Stimulated activated CD4-positive, alpha-beta T cell treated with anti-CD3 and anti-CD28 coated beads, TNF-alpha, amount 100 ng/mL, for 48 hours (primary cell): ENCODE measurements at places on chromosomes 2 and 18.
A peak's percentile ranks its signal among the peaks of the same experiment; 100 is the strongest.

DNA sequence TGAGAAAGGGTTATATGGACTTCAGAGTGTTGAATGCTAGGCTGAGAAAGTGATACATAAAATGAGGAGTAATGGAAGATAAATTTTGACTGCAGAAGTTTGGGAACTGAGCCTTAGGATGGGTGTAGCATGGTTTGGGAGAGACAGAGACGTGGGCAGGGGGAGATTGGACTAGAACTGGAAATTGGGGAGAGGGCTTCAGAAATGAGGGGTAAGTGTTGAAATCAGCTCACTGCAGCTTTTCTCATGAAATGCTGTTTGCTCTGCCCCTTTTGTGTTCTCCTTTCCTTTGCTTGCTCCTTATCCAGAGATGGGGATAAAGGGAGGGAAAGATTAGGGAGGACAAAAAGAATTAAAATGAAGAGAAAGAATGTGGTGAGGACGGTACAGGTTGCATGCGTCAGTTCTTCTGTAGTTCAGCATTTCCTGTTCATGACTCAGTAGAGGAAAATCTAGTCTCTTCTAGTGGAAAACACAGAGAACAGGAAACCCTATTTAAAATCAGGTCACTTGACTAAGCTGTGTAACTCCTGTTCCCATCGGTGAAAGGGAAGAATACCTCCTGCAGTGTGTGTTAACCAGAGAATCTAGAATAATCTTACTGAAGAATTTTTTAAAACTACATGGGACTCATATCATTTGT lies 105.6 kb downstream of the CRIM1 start:
- no peak for DNase-seq

DNA sequence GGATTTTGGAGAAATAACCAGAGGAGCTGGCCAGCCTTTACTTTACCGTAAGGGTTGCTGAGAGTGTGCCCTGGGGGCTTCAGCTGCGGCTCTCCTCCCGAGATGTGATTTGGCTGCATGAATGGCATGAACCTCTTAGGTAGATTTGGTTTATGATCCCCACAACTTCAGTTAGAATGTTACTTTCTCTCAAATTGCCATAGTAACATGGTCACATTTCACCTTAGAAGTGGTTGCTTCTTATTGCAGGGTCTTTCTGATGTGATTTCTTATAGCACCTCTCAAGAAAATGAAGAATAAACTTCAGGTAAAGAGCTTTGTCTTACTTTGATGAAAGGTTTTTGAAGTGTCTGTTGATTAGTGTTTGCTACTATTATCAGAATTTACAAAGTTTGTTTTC lies 5.6 kb downstream of the PLCL1 start:
- no peak for DNase-seq

- DNase-seq = no peak
Observed at GRCh38 chr2:208134928-208135586, 5.4 kb upstream of the CRYGC start.

DNA sequence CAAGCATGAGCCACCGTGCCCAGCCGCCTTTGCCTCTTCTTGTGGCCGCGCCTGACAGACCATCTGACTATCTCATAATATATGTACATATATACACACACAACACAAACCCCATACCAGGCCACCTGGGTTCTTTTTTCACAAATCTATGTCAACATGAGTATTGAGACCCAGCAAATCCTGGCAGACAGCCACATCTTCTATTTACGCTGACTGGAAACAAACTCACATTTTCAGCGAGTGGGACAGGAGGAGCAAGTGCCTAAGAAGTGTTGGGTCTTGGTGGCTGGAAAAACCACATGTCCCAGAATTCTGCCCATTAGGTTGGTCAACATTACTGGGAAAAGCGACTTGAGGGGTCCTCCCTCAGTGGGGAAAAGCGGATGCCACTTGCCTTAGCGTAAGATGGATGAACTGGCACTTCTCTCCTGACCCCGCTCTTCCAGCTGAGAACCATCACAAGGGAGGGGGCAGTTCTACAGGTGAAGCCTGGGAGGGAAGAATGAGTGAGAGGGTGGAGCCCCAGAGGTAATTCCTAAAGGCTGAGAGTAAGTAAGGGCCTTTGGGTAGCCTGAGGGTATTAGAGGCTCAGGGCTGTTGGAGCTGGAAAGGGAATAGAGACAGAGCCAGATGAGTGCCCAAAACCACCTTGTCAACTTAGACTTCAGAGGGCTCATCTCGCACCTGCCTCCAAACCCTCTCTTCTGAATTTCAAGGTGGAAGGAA lies 1.9 kb downstream of the SCYGR3 start:
- DNase-seq = no peak

- no peak for DNase-seq
Observed at GRCh38 chr2:231335591-231335990, 59.9 kb upstream of the B3GNT7 start.

DNA sequence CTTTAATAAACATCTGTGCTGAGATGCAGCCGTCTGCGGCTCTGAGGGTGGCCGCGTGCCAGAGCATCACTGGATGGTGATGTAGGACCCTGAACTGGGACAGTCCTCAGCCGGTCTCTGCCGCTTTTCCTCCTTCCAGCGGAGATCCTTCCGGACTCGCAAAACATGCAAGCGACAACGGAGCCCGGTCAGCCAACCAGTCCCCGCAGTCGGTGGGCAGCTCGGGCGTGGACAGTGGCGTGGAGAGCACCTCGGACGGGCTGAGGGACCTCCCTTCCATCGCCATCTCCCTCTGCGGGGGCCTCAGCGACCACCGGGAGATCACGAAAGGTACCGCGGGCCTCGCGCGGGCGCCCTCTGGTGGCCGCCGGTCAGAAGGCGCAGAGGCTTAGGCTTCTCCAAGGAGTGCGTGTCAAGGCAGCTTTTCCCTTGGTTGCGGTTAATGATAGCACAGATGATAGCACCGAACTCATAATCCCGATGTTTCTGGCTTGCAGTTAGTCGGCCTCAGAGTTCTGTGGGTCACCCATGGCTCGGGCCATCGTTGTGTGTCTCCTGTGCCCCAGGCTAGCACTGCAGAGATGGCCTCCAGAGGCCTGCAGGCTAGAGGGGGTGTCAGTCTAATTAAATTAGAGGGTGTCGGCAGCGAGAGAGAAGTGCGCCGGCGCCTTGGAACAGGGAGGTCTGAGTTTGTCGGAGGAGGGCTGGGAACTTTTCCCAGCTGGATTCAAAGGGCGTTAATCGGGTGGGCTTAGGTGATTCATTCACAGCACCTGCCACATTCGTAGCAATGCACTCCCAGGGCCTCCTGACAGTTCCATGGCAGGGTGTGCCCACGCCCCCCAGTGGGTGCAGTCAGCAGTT lies 38.5 kb downstream of the LPIN1 start:
- peak; percentile 27 for DNase-seq

DNA sequence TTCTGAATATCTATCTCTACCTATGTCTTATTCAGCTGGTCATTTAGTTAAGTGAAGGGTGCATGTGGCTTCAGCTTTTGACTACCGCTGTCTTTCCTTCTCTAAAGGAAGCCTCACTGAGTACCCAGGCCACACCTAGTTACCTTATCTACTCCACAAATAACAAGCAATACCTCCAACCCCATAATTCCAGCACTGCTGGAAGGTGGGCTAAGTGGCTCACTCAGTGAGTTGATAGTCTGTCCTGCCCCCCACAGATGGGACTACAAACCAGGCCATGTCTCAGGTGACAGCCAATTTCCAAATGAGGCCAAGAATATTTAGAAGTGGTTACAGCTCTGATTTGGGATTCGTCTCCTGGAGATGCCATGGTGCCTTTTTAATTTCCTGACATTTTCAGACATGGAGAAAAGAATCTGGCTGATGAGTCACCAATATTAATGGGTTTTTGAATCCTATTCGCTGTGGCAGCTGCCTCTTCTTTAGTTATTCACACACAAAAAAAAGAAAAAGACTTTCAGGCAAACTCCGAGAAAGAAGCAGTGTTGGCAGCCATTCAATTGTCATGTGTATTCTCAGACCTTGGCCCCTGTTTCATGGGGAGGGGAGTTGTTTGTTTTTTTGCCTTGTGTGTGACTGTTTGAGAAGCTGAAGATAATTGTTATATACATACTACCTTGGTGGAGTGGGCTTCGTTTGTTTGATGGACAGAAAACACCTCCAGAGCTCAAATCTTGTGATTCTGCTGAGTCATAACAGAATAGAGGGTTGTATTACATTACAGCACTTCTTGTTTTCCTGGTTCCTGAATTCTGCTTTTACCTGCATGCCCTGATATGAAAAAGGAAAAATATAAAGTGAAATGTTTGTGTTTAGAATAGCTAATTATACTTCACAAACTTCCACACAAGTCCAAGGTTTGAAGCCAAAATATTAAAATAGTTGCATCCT lies 64.2 kb downstream of the SCG2 start:
- no peak for DNase-seq

GRCh38 chr2:68441179-68441993 lies 25.7 kb downstream of the FBXO48 start:
- DNase-seq = peak; percentile 77

GRCh38 chr2:238299803-238300202 lies 11.4 kb upstream of the PER2 start:
- no peak for DNase-seq

- no peak for DNase-seq
Observed at GRCh38 chr2:54497763-54498680, 41.9 kb downstream of the SPTBN1 start.

DNA sequence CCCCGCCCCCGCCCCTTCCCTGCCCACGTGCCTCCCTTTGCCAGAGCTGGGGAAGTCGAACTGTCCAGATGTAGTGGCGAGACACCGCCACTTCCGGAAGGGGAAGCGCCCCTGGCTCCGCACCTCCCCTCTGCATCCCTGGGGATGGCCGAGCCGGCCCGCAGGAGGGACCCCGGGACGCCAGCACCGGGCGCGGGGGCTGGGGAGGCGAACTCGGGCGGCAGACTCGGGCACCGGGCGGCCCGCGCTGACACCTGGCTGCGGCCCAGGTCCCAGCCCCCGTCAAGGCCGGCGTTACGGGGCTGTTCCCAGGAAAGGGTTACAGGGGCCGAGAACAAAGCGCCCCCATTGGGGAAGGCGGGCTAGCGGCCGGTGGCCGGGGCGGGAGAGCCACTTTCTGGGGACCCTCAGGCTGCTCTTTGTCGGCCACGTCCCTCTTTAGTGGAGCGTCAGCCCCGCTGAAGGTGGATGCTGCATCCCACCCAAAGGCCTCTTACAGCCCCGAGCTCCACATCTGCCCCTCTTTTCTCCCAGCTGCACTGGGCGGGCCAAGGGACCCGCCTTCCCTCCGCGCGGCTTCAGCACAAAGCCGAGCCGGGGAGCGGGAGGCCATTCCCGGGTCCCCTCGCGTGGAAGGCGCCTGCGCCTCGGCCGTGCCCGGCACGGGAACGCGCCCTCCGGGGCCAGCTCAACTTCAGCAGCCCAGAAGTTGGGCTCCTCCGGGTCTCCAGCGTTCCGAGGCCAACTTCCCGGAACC lies 1.3 kb downstream of the SDC1 start:
- DNase-seq = no peak

GRCh38 chr2:126953483-126953882 lies 54.8 kb downstream of the TEX51 start:
- no peak for DNase-seq

DNA sequence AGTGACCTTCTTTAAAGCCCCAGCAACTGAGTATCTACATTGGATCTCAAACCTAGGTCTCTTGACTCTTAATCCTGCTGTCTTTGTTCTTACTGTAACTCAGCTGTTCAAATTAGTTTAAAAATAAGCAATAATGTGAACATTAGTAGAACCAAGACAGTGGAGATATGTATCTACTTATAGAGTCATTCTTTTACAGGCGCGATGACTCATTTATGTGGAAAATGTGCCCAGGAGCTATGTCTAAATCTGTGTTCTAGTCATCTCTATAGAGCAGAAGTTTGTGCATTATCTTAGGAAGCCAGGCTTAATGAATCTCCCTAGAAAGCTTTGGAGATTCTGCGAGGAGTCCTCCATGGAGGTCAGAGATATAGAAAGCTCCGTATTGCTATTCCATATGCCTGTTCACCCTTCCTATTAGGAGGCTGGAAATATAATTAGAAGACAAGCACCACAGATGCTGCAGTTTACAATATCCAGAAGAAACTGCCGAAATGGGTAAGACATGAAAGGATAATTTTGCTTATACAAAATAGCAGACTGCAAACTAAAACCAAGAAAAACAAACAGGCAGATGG lies 211.6 kb downstream of the TRIB2 start:
- peak; percentile 13 for DNase-seq

DNA sequence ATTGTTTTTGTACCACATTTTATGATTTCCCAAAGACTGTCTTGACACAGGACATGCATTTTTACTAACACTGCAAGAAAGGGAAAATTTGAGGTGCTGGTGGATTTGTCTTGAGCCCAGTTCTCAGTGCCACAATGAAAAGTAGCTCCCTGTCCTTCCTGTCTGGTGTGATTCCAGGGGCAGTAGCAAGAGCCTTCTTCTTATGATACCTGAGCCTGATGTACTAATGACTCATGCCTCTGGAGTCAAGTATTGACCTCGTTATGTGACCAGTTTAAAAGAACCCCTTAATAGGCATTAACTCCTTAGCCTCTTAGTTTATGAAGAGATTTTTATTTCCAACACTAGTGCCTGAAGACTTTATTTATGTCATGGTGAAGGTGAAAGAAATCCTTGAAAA lies 728.6 kb downstream of the SLC4A3 start:
- DNase-seq = no peak

DNA sequence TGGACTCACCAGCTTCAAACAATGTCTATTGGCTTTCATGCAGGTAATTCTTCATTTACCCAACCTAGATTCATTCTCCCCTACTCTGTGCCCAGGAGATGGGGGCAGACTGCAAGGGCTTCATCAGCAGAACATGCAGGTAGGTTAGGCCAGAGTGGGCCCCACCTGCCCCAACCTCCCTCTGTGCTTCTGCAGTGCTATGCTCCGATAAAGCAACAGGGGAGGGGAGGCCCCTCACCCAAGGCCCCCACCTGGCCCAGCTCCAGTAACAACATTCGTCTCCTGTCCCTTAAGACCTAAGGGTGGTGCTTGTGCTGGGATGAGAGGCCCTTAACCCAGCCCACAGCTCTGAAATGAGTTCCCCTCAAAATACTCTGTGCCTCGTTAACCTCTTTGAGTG lies 16.7 kb upstream of the GYPC start:
- DNase-seq = no peak

DNA sequence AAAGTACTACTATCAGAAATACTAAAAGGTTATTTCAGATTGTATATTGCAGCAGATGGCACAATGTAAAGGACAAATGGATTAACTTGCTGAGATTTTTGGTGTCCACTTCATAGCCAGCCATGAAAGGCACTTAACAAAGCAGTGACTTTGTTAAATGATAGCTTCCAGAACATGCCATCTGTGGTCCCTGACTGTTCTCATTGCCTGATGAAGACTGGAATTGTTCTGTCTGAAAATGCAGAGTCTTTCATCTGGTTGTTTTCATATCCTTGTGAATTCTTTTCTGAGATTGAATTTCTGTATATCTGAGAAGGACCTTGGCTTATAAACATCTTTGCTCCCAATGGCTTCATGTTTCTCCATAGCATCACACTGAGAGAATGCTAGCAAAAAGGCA lies 44.4 kb upstream of the LRRTM1 start:
- DNase-seq = no peak
